HEK293T (cell line): ENCODE measurements at places on chromosomes 1 and 21.

GRCh38 chr1:5475572-5475971, 516.7 kb downstream of the NPHP4 start:
- no peak for DNase-seq

- no peak for DNase-seq
These were observed 366.2 kb downstream of the USH2A start for GRCh38 chr1:216057063-216057462.

GRCh38 chr21:37489553-37489952, 123.0 kb downstream of the DYRK1A start:
- no peak for DNase-seq

GRCh38 chr1:22880174-22880601, 92.5 kb downstream of the LACTBL1 start:
- DNase-seq: no peak

- no peak for DNase-seq
These were observed 15.2 kb upstream of the IGSF3 start for GRCh38 chr1:116682641-116683221.

DNA sequence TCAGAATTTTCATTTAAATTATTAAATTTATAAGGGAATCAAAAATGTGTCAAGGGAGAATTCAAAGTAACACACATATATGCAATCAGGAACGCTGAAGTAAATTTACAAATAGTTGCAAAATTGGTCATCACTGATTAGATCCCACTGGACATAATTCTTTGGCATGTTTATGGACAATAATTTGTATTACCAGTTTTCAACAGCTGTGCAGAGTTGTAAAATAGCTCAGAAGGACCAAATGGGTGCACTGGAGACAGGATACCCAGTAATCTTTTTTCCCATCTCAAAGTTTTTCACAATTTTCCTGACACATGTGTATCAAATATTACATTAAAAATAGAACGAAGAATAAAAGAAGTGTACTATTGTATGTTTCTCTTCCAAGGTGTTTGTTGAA, 4.1 kb upstream of the ANGPTL1 start:
- DNase-seq: no peak

DNA sequence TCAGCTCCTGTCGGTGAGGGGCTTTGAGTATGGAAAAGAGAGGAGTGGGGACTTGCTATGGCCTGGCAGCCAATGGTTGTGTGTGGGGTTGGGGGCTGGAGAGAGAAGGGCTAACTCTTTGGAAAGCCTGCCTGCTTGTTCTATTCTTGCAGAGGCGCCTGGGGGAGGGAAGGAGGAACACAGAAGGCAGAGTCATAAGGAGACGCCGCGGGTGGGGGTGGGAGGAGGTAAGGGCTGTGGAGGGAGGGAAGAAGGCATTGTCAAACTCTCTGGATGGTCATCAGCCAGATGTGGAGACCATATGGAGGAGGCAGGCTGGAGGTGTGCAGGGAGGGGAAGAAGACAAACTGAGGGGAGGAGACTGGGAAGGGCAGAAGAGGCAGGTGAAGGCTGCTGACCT, 70.0 kb downstream of the PLXNA2 start:
- no peak for DNase-seq

GRCh38 chr1:23591460-23592208, 32.3 kb upstream of the ID3 start:
- no peak for DNase-seq

GRCh38 chr1:35264871-35265270, 3.6 kb upstream of the ZMYM4 start:
- DNase-seq: no peak

GRCh38 chr1:10339815-10340214, 59.0 kb upstream of the PGD start:
- peak; percentile 59 for DNase-seq

DNA sequence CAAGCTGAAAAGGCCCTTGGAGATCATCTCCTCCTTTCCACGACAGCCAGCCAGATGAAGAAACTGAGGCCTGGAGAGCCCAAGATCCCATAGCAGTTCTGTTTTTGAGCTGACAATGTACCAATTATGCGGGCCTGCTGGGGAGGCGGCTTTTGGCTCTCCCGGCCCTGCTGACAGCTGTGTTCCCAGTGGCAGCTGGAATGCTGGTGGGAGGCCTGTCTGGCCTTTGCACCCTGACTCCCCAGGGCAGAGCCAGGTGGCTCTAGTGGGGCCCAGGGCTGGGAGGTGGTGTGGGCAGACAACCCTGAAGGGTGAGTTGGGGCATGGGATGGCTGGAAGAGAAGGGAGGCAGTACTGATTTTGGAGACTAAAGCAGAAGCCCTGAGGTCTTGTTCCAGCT, 30.7 kb upstream of the WASF2 start:
- no peak for DNase-seq

GRCh38 chr1:116195077-116195868, 84.1 kb downstream of the MAB21L3 start:
- DNase-seq: no peak

GRCh38 chr1:2530513-2531361, 674 bp upstream of the HES5 start:
- no peak for DNase-seq

DNA sequence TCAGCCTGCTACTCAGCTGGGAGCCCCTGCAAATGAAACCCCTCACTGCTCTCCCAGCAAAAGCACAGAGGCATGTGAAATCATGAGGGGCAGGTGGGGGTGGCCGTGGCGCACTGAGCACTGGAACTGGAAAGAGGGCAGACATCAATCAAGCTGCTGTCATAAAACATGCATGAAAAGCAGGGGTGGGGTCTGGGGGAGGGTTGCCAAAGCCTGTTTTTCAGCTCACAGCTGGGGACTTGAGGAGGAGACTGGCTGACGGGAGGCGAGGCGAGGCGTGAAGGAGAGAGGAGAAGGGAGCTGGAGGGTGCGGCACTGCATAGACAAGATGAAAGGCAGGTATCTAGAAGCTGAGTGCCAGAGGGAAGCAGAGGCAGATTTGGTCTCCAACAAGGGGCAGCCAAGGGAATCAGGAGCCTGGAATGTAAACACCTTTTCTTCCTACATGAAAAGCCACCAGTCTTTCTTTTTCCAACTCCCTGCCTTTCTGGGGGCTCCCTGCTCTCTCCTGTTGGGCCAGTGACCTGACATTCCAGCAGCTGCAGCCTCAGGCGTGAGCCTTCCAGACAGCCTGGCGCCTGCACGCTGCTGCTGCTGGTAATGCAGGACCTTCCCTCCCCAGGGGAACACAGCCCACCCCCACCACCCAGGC, 87.0 kb downstream of the NMNAT2 start:
- DNase-seq: peak; percentile 42

GRCh38 chr1:25174730-25175612, 57.3 kb downstream of the SYF2 start:
- DNase-seq: peak; percentile 2

GRCh38 chr1:239772446-239772845, 319.2 kb upstream of the FMN2 start:
- DNase-seq: no peak

GRCh38 chr1:226204198-226204597, 17.7 kb upstream of the ACBD3 start:
- DNase-seq: no peak

GRCh38 chr1:115336741-115337140, 1.3 kb downstream of the NGF start:
- no peak for DNase-seq

GRCh38 chr1:156155756-156156510, 2.5 kb downstream of the SEMA4A start:
- no peak for DNase-seq

DNA sequence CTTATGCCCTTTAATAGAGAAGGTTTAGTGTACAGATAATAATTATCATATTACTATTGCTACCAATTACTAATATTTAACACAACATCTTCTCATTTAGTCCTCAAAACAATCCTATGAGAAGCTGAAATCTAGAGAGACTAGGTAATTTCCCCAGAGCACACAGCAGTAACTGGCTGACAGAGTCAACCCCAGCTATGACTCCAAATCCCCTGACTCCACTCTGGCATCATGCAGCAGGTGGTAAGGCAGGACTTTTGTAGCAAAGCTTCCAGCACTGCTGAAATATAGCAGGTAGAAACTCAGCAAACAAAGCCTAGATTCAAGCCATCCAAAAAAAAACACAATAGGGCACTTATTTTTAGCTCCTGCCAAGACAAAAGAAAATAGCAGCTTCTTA, 79.3 kb upstream of the RGS2 start:
- DNase-seq: no peak

DNA sequence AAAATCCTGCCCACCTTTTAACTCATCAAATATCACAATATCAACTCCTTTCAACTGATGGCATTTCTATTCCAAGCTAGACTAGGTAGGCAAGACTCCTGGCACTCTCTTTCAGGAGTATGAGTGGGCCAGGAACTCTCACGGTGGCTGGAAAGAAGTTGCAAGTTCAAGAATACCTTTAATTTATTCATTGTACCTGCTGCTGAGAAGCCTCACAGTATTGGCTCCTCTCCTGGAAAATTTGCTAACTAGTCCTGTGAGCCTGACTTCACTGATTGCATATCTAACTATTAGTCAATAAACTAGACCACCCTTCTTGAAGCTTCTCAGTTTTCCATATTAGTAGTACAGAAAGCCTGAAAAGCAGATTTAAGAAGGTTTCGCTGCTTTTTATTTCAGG, 120.2 kb downstream of the DUSP10 start:
- DNase-seq: no peak

DNA sequence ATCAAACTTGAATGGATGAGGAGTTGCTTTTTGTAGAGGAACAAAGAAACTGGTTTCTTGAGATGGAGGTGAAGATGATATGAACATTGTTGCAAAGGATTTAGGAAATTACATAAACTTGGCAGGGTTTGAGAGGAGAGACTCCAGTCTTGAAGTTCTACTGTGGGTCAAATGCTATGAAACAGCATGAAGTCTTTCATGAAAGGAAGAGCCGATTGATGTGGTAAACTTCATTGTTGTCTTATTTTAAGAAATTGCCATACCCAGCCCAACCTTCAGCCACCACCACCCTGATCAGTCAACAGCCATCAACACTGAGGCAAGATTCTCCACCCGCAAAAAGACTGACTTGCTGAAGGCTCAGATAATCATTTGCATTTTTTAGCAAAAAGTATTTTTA, 52.2 kb downstream of the SIPA1L2 start:
- DNase-seq: no peak

GRCh38 chr1:154856049-154856448, 14.0 kb downstream of the KCNN3 start:
- DNase-seq: no peak

- no peak for DNase-seq
These were observed 412 bp downstream of the GPR25 start for GRCh38 chr1:200873116-200873670.

GRCh38 chr1:24803220-24803619, 58.0 kb downstream of the CLIC4 start:
- DNase-seq: no peak

DNA sequence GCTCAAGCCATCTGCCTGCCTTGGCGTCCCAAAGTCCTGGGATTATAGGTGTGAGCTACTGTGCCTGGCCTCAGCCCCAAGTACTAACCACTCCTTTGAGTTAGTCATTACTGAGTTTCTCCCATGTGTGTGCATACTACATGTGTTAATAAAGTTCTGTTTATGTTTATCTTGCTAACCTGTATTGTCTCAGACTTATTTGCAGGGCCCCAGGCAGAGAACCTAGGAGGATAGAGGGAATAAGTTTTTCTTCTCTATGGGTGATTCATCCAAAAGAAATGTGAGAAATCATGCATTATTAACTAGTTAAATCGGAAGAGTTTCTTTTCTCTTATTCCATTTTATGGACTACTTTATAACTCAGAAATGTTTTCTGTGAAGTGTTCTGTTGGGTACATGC, 203.9 kb upstream of the CACYBP start:
- DNase-seq: no peak
